ENCODE measurements at places on chromosomes 6 and 20.

GRCh38 chr20:53930651-53931504 lies 139.5 kb downstream of the BCAS1 start:
- DNase-seq, result no peak

DNA sequence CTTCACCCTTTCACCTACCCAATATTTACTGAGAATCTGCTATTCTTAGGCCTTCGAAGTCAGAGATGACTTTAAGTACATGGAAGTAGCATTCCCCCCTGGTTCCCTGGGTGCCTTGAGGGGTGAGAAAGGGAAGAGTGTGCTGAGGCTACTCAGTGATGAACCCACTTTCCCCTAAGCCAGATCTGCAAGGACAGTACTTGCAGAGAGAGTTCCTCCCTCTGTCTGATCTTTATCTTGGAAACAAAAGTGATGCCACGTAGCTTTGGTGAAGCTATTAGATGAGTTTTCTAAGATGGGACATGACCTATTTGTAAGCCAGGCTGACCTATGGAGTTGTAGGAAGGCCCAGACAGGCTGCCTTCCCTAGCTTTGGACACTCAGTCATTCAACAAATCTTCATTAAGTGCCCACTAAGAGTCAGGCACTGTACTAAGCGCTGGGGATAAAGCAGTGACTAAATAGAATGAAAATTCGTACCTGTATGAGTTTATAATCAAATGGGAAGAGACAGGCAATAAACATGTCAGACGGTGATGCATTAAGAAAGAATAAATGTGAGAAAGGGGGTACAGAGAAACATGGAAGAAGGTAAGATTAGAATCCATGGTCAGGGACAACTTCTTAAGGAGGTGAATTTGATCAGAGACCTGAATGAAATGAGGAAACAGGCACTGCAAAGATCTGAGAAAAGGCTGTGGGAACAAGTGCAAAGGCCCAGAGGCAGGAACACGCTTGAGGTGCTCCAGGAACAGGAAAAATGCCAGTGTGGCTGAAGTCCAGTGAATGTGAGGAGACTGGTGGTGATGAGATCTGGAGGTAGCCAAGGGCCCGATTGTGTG lies 42.2 kb downstream of the BCL2L1 start:
- no peak for DNase-seq

- DNase-seq, result peak; percentile 52
Measured at GRCh38 chr6:26198722-26199056, 111.5 kb downstream of the HFE start.

DNA sequence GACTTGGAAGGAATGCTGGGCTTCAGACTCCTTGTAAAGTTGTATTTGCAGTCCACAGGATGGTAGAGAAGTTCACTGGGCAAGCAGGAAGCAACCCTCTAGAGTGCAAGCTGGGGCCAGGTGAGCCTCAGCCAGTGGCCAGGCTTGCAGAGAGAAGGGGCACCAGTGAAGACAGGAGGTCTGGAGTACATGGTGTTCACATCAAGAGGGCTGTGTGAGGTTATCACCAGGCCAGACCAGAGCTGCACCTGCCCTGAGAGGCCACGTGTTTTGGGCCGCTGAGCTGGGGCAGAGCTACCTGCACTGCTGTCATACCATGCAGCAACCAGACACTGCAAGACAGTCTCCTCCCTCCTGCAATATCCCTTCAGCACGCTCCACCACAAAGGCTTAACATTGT lies 79.0 kb downstream of the SH3BGRL2 start:
- DNase-seq, result no peak

- no peak for DNase-seq
Measured at GRCh38 chr20:36092398-36093024, 62.0 kb upstream of the EPB41L1 start.

Data from inflammatory macrophage (primary cell).